Ovary (tissue), 10 donors: ENCODE measurements at places on chromosomes 4 and X. TPM values are rescaled to one million over a fixed set of nuclear protein-coding genes. Genes with fewer than 3 reads are reported as not detected.

The TCEAL5 gene
- total RNA-seq = 4.0 TPM

GRCh38 chr4:154277172-154277571 lies 214.4 kb downstream of the DCHS2 start:
- H3K36me3 ChIP-seq = no peaks in the 10 kb centered on the region
- no peaks in the 10 kb centered on the region for H3K4me1 ChIP-seq
- no peaks in the 10 kb centered on the region for H3K27me3 ChIP-seq
- no peak overlapping the region for H3K4me3 ChIP-seq

The PRRG3 gene
- 3.3 TPM for total RNA-seq

The CENPVL2 gene
- not detected for total RNA-seq

GRCh38 chrX:153487590-153488071 lies 7.1 kb upstream of the BGN start:
- no peaks in the 10 kb centered on the region for H3K27me3 ChIP-seq
- DNase-seq = no peak
- H3K4me3 ChIP-seq = no peak overlapping the region
- peaks cover 17% of the 10 kb centered on the region for H3K4me1 ChIP-seq

GRCh38 chr4:75741027-75741426 lies 16.6 kb downstream of the USO1 start:
- H3K36me3 ChIP-seq = no peaks in the 10 kb centered on the region
- peaks cover 5% of the 10 kb centered on the region for H3K4me1 ChIP-seq
- H3K27ac ChIP-seq = no peak overlapping the region
- H3K27me3 ChIP-seq = no peaks in the 10 kb centered on the region

GRCh38 chr4:26173619-26174018 lies 147.2 kb upstream of the RBPJ start:
- H3K4me3 ChIP-seq = no peak overlapping the region
- DNase-seq = no peak
- H3K36me3 ChIP-seq = no peaks in the 10 kb centered on the region
- H3K4me1 ChIP-seq = no peaks in the 10 kb centered on the region
- H3K27me3 ChIP-seq = no peaks in the 10 kb centered on the region
- H3K27ac ChIP-seq = no peak overlapping the region

The KIT gene
- 61.8 TPM for total RNA-seq
